ENCODE measurements at places on chromosomes 3 and 15.

- DNase-seq: no peak
Measured at GRCh38 chr3:152298393-152299248, 29.9 kb downstream of the MBNL1 start.

DNA sequence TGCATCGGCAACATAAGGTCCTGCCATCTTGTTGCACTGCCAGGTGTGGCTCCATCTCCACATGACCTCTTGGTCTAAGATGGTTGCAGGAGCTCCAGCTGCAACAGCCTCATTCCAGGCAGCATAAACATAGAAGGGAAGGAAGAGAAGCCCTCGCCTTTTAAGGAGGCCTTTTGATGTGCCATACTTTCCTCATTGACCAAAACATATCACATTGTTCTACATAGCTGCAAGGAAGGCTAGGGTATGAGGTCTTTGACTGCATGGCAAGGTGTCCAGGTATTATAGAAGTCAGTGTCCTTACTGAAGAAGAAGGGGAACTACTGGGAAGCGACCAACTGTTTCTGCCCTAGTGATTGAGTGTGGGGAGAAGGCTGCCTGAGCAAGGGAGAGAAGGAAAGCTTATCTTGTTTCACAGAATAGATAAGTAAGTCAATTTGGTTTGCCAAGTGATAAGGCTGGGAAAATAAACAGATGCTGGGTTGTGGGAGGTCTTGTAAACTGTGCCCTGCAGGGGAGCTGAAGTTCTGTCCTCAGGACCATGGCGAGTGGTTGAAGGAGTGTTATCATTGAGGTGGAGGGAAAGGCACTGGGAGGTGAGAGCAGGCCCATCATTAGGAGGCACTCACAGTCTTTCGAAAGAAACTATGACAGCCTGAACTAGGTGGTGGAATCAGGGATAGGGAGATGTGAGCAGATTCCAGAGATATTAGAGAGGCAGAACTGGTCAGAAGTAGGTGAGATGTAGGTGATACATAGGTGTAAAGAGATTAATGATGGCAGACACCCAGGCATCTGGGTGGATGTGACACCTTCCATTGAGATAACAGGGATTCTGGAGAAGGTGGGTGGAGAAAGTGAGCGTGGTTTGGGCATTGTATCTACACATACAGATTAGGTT lies 93.8 kb upstream of the IGF1R start:
- DNase-seq: no peak

- no peak for DNase-seq
Measured at GRCh38 chr15:40343512-40343911, 2.8 kb upstream of the CCDC9B start.

DNA sequence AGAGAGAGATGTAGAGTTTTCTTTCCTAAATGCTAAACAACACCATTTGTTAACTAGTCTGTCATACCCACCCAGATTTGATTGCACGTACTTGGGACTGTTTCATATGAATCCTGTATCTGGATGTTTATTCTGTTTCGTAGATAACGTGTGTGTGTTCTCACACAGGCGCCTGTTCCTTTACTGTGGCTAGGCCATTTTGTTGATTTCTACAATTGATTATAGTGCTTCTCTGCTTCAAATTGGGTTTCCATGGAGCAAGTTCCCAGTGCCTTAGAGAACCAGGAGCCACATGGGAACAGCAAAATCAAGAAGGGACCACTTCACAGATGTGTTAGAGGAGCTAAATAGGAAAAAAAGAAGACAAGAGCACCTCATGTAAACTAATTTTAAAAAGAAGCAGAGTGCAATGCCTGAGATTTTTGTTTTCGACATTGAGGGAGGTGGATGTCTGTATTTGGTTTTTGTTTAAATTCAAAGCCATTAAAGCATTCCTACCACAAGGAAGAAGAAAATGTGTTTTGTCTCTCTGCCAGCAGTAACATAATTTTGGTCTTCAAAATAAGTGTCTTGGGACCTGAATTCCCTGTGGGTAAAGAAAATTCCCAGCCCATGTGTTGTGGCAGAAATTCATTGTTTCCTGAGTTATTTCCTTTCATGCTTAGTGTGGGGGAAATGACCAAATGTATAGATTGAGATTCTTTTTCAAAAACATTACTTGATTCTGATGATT lies 424.0 kb upstream of the C2CD4B start:
- no peak for DNase-seq

- no peak for DNase-seq
Measured at GRCh38 chr15:51119120-51119519, 24.4 kb upstream of the TNFAIP8L3 start.
